ENCODE measurements at places on chromosomes 4 and X. TPM values are rescaled to one million over a fixed set of nuclear protein-coding genes. Genes with fewer than 3 reads are reported as not detected.

- DNase-seq, result no peak
- H3K4me3 ChIP-seq, result no peak overlapping the region
- no peak overlapping the region for H3K27ac ChIP-seq
- no peaks in the 10 kb centered on the region for H3K36me3 ChIP-seq
- H3K4me1 ChIP-seq, result peaks cover 2% of the 10 kb centered on the region
These were observed 90.0 kb upstream of the GATB start for GRCh38 chr4:151850791-151851213.

The IL2RG gene
- total RNA-seq, result 342 TPM

DNA sequence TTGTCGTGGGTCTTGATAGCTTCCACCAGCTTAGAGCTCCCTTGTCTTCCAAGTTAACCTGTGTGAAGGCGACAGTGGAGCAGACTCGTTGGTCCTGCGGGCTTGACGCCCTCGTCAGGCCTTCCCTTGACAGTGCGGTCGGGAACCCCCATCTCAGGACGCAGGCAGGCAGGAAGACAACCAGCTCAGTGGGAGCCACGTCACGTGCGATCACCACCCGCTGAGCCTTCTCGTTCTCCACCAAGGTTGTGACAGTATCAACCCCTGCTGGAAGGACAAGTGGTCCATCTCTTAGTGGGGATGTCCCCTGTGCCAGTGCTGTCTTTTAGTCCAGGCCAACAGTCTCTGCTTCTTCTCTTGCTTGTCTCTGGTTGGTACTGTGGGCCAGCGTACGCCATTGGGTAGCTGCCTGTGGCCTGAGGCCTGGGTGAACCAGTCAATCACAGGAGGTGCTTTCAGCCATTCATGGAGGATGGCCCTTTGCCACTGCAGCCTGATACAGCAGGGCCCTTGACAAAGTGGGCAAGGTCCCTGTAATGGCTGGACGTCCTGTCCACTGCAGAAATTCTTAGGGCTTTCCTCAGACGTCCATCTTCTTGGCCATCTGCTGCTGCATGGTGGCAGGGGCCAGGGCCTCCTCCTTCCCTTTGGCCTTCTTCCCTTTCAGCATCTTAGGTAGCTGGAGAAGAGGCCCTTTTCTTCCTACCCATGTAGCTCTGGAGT, 31.4 kb downstream of the RGS12 start:
- H3K4me1 ChIP-seq, result no peaks in the 10 kb centered on the region
- H3K27me3 ChIP-seq, result no peaks in the 10 kb centered on the region
- H3K27ac ChIP-seq, result no peak overlapping the region
- DNase-seq, result no peak
- H3K36me3 ChIP-seq, result peaks cover 5% of the 10 kb centered on the region

- H3K36me3 ChIP-seq, result no peaks in the 10 kb centered on the region
- no peaks in the 10 kb centered on the region for H3K27me3 ChIP-seq
- no peak overlapping the region for H3K4me3 ChIP-seq
- DNase-seq, result no peak
- H3K4me1 ChIP-seq, result peaks cover 7% of the 10 kb centered on the region
- H3K27ac ChIP-seq, result no peak overlapping the region
These were observed 78.5 kb downstream of the ANXA3 start for GRCh38 chr4:78629991-78630541.

DNA sequence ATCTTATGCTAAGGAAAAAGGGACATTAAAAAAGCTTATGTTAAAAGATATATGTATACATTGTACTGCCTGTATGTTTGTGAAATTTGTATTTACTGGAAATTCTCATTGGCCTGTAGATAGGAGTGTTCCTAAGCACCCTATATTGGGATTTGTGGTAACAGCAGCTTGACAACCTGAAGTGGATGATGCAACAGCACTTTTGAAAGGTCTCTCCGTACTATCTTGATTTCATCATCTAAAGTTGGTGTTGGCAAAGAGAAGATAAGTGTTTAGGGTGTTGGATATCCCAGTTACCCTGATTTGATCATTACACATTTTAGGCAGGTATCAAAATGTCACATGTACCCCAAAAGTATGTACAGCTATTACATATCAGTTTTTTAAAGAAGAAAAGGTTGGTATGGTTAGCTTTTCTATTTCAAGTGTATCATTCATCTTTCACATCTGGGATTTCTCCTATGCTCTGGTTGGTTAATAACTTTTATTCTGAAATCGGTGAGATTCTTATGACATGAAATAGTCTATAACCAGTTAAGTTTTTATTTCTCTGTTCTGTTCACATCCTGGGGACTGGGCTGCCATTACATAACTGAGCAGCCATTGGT, 10.3 kb downstream of the HADH start:
- no peaks in the 10 kb centered on the region for H3K27me3 ChIP-seq
- H3K27ac ChIP-seq, result peak overlapping the region; percentile 29
- DNase-seq, result no peak
- H3K4me3 ChIP-seq, result no peak overlapping the region
- peaks cover 56% of the 10 kb centered on the region for H3K36me3 ChIP-seq

GRCh38 chrX:85882601-85883000, 164.8 kb downstream of the CHM start:
- H3K27me3 ChIP-seq, result no peaks in the 10 kb centered on the region
- no peak overlapping the region for H3K27ac ChIP-seq
- no peaks in the 10 kb centered on the region for H3K4me1 ChIP-seq
- peaks cover 8% of the 10 kb centered on the region for H3K36me3 ChIP-seq

GRCh38 chr4:113641025-113641431, 120.5 kb downstream of the CAMK2D start:
- peaks cover 64% of the 10 kb centered on the region for H3K4me1 ChIP-seq
- no peak overlapping the region for H3K4me3 ChIP-seq
- peaks cover 27% of the 10 kb centered on the region for H3K36me3 ChIP-seq
- DNase-seq, result no peak
- H3K27ac ChIP-seq, result peak overlapping the region; percentile 26
- no peaks in the 10 kb centered on the region for H3K27me3 ChIP-seq

GRCh38 chrX:41022566-41022965, 62.7 kb upstream of the USP9X start:
- H3K4me1 ChIP-seq, result no peaks in the 10 kb centered on the region
- no peak overlapping the region for H3K4me3 ChIP-seq
- no peaks in the 10 kb centered on the region for H3K27me3 ChIP-seq
- DNase-seq, result no peak
- H3K27ac ChIP-seq, result no peak overlapping the region

DNA sequence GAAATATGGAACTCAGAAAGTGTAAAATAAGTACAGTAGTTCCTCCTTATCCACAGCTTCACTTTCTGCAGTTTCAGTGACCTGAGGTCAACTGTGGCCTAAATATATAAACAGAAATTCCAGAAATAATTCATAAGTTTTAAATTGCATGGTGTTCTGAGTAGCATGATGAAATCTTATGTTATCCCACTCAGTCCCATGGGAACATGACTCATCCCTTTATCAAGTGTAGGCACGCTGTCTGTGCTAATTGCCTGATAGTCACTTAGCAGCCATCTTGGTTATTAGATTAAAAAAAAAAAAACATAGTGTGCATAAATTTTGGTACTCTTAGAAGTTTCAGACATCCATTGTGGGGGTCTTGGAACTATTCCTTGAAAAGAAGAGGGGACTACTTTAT, 983.4 kb upstream of the ADGRL3 start:
- no peaks in the 10 kb centered on the region for H3K36me3 ChIP-seq
- H3K27me3 ChIP-seq, result no peaks in the 10 kb centered on the region
- H3K27ac ChIP-seq, result no peak overlapping the region
- DNase-seq, result no peak
- H3K4me1 ChIP-seq, result no peaks in the 10 kb centered on the region

DNA sequence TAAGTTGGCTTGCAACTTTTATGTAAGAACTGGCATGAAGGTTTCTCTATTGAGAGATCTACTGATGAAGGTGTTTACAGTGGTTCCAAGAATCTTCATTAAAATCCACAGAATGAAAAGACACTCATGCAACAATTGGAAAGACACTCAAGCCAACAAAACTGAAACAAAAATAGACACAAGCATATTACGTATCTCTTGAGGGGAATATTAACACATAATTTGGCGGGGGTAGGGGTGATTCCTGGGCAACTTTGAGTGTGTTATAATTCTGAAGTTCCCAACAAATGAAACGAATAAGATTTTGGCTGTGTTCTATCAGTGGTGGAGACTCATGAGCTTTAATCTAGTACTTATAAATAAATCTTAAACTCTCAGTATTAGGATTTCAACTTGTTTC, 75.1 kb downstream of the SPATA18 start:
- no peak for DNase-seq
- no peak overlapping the region for H3K27ac ChIP-seq
- H3K27me3 ChIP-seq, result no peaks in the 10 kb centered on the region
- no peak overlapping the region for H3K4me3 ChIP-seq
- no peaks in the 10 kb centered on the region for H3K4me1 ChIP-seq

DNA sequence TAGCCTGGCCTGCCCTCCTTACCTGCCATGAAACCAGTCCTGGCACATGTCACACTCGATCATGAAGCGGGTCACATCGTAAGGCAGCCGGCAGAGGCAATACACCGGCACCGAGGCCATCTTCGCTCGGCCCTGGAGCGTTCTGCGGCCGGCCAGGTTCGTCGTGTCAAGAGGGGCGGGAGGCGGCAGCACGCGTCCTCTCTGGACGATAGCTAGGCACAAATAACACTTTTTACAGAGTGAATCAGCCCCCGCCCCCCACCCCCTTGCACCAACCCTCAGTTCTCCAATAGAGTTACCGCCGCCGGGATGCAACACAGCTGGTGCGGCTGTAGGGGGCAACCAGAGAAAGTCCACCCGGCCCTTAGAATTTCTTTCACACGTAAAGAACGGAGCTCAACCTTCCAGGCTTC, 1.7 kb downstream of the PHF8 start:
- peaks cover 20% of the 10 kb centered on the region for H3K36me3 ChIP-seq
- peaks cover 24% of the 10 kb centered on the region for H3K4me1 ChIP-seq
- H3K27me3 ChIP-seq, result no peaks in the 10 kb centered on the region
- peak overlapping the region; percentile 95 for H3K27ac ChIP-seq
- peak; percentile 69 for DNase-seq

The FAT4 gene
- not detected for total RNA-seq

GRCh38 chrX:68895341-68895755, 66.5 kb downstream of the EFNB1 start:
- DNase-seq, result peak; percentile 30
- H3K4me3 ChIP-seq, result no peak overlapping the region
- peaks cover 4% of the 10 kb centered on the region for H3K4me1 ChIP-seq

DNA sequence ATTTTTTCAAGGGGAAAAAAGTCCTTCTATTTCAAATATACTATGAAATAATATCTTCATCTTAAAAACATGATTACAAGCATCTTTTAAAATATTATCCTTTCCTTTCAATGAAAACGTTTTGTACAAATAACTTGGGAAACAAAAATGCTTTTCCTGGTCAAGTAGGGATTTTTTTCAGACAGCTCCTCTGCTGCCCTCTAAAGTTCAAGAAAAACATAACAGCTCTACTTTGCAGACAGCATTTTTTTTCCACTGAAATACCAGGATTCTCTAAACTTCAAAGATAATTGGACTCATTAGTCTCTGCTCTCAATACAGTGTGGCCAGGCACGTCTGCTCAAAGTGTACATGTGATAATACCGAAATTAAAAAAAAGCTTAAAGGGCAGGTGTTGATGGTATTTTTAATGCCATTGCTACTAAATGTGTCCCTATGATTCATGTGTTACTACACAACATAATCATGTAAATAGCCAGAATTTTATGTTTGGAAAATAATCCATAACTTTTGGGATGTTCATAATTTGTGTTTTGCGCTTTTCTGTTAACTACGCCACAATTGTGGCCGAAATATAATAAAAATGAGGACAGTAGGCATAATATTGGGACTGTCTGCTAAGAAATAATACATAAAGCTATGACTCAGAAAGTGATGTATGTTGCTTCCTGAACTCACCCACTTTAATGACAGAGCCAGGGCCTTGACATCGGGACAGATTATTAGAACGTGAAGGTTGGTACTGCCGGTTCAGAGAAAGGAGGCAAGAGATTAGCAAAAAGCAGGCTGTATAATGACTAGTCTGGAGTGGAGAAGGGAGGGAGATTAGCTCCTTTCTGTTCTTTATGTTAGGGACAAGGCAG, 478.9 kb downstream of the KCNIP4 start:
- no peaks in the 10 kb centered on the region for H3K36me3 ChIP-seq
- no peaks in the 10 kb centered on the region for H3K27me3 ChIP-seq
- no peak overlapping the region for H3K27ac ChIP-seq
- H3K4me3 ChIP-seq, result no peak overlapping the region
- no peaks in the 10 kb centered on the region for H3K4me1 ChIP-seq

The AGTR2 gene
- not detected for total RNA-seq

DNA sequence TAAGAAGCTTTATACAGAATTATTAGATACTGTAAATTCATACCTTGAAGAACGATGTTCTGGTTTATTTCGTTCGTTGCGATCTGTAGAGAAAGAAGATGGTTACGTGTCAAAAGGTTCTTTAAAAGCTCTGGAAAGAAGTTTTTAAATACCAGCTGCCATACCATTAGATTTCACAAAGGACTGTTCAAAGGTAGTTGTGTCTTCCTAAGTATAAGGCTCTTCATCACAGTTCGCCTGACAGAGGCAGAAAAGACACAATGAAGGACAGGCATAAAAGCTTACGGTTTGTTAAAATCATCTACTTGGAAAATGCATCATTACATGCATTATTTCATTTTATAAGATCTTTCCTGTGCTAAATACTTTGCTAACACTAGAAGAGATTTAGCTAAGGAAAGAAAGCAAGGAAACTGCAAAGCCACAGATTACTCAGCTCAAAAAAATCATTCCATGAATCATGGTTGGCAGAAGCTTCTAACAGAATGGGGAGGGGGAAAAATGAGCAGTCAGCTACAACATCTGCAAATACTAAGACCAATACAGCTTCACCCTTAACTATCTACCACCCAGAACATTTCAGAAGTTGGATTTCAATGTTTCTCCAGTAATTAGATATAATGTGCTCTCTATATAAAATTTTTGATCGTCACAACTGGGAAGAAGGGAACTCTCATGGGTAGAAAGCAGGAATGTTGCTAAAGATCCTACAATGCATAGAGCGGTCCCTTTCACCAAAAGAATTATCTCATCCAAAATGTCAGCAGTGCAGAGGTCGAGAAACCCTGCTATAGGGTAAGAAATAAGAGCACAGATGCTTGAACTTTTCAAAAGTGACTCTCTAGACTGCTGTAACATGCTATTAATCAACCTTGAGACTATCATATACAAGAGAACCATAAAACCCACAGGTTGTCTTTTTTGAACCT, 50.7 kb upstream of the PRSS48 start:
- peaks cover 30% of the 10 kb centered on the region for H3K27me3 ChIP-seq
- no peaks in the 10 kb centered on the region for H3K4me1 ChIP-seq
- no peaks in the 10 kb centered on the region for H3K36me3 ChIP-seq
- H3K27ac ChIP-seq, result no peak overlapping the region
- H3K4me3 ChIP-seq, result no peak overlapping the region

DNA sequence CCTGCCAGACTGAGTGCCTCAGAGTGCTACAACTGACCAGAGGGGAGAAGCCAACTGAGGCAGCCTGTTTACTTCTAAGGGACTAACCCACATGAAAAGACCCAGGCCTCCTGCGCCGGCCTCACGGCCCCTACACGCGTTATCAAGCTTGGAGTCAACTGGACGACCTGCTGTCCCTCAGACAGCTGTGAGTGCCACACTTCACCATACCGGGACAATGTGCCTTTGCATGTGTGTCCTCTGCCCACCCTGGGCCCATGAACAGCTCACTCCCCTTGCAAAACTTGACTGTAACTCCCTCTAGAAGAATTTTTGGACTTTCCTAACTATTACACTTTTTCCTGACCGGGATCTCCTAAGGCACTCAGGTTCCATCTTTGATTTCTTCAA, 1.8 kb downstream of the NOP14 start:
- H3K4me1 ChIP-seq, result peaks cover 53% of the 10 kb centered on the region
- peak overlapping the region; percentile 86 for H3K27ac ChIP-seq
- peak overlapping the region; percentile 83 for H3K4me3 ChIP-seq
- peaks cover 43% of the 10 kb centered on the region for H3K36me3 ChIP-seq
- H3K27me3 ChIP-seq, result no peaks in the 10 kb centered on the region

GRCh38 chrX:137423241-137423640, 142.7 kb upstream of the ZIC3 start:
- no peak for DNase-seq
- H3K27ac ChIP-seq, result no peak overlapping the region
- no peak overlapping the region for H3K4me3 ChIP-seq
- peaks cover 51% of the 10 kb centered on the region for H3K27me3 ChIP-seq

The NKX1-1 gene
- total RNA-seq, result not detected
